ENCODE measurements at places on chromosomes 7 and 10.

- DNase-seq = no peak
Measured at GRCh38 chr10:74244097-74244685, 93.2 kb downstream of the ADK start.

GRCh38 chr10:77457266-77457665, 180.3 kb downstream of the KCNMA1 start:
- no peak for DNase-seq

- DNase-seq = no peak
Measured at GRCh38 chr7:40234046-40234445, 99.2 kb downstream of the SUGCT start.

DNA sequence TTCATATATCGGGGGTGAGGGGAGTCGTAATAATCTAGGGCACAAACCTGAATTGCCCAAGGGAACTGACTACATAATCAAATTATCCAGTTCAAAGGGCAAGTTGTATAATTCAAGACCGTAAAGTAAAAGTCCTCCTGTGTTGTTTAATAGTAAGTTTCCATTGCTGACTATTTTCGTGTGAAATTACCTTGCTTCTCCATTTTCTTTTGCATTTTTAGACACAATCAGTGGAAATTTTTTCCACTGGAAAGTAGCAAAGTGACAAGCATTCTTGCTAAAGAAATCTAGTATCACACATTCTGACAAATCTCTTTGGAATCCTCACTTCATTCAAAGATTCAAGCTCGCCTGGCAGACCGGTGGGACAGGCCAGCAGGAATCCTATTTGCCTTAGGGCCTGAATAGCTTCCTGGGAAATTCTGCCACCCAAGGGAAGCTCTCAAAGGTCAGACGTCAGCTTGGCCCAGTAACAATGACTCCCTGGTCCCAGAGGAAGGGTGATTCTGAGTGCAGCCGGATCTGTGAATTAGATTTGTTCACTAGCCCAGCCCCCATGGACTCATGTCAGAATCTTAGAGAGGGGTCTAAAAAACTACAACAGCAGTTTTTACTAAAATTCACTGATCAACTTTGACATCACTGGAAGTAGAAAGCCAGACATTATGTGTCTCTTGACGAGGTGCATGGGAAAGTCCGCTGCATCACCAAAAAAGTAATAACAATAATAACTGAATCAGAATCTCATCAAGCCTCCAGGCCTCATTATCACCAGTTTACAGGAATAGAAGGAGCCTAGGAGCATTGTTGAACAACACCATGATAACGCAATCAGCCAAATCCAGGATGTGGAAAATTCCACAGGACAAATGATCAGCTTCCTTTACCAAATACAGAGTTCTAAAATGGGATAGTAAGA, 161.0 kb downstream of the SKIDA1 start:
- no peak for DNase-seq

DNA sequence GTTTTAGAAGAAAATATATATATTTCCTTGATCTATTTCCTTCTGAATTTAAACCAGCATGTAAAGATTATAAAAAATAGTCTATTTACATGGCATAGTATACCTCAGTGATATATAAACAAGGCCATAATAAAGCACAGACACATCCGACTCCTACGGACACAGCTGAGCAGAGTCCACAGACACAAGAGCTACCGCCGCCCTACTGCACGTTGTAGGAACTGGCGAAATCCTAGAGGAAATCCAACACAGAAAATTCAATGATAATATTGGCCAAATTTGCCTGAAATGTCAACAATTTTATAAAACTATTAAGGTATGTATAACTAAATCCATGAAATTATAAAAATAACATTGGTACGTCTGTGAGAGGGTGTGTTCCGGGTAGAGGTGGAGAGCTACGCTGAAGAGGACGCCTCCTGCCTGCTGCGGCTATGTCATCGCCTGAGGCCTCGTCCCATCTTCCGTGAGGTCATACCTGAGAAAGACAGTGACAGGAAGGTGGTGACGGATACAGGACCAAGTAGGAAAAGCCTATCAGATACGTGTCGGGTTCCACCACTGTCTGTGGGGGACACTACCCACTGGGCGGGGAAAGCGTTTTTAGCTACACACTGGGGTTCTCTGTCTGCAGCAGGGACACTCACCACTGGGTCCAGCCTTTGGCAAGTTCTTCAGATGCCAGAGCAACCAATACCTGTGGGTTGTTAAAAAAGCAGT, 29.3 kb upstream of the NCAPG2 start:
- DNase-seq = no peak

- DNase-seq = no peak
Measured at GRCh38 chr10:18340496-18341051, 200.3 kb downstream of the CACNB2 start.

DNA sequence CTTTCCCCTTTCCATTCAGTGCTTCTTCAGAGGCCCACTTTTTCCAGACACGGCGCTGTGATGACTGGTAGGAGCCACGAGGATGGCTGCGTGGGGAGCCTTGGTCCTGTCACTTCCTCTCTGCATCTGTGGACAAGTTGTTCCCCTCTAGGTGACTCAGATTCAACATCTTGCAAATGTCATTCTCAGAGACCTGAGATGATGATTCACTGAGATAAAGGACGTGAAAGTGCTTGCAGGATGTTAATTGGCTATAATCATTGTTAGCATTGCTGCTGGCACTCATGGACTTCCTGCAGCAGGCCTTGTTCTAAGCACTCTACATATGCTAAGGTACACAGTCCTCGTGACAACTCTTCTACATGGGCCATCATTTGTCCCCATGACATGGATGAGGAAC, 489.8 kb upstream of the ZMIZ1 start:
- DNase-seq = no peak

GRCh38 chr7:95693551-95694333, 78.6 kb upstream of the DYNC1I1 start:
- no peak for DNase-seq

DNA sequence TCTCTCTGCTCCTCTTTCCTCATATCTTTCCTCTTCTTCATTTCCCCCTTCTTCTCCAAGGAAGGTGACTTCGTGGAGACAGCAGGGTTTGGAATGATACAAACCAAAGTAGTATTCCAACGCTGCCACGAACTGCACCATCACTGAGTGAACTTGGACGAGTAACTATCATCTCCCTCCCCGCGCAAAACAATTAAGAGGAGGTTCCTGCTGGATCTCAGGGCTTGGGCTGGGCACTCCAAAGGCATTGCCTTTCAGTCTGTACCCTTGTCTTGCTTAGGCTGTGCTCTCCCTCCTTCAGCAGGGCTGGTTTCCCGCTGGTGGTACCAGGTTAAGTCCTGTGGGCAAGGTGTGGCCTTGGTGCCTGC, 790 bp upstream of the PITX3 start:
- DNase-seq = no peak

- no peak for DNase-seq
Measured at GRCh38 chr7:98210513-98211220, 572 bp upstream of the BHLHA15 start.

- DNase-seq = no peak
Measured at GRCh38 chr10:118062798-118063238, 16.1 kb upstream of the RAB11FIP2 start.

- DNase-seq = no peak
Measured at GRCh38 chr7:71885487-71885886, 526.7 kb downstream of the CALN1 start.
